ENCODE measurements at places on chromosomes 4 and X. TPM values are rescaled to one million over a fixed set of nuclear protein-coding genes. Genes with fewer than 3 reads are reported as not detected.

HTN3 gene
- not detected for total RNA-seq

PTPN13 gene
- 4.3 TPM for total RNA-seq

TGIF2LX gene
- not detected for total RNA-seq

SH2D1A gene
- total RNA-seq: not detected

CCDC149 gene
- total RNA-seq: 2.4 TPM

PNMA3 gene
- 0.25 TPM for total RNA-seq

GASK1B gene
- 0.30 TPM for total RNA-seq

RNF128 gene
- total RNA-seq: not detected
